ENCODE measurements at places on chromosomes 5 and 9.
A peak's percentile ranks its signal among the peaks of the same experiment; 100 is the strongest.

GRCh38 chr9:81373294-81373693, 316.1 kb downstream of the TLE1 start:
- DNase-seq = no peak

- no peak for DNase-seq
These were observed 3.6 kb downstream of the GOLPH3 start for GRCh38 chr5:32170303-32171151.

DNA sequence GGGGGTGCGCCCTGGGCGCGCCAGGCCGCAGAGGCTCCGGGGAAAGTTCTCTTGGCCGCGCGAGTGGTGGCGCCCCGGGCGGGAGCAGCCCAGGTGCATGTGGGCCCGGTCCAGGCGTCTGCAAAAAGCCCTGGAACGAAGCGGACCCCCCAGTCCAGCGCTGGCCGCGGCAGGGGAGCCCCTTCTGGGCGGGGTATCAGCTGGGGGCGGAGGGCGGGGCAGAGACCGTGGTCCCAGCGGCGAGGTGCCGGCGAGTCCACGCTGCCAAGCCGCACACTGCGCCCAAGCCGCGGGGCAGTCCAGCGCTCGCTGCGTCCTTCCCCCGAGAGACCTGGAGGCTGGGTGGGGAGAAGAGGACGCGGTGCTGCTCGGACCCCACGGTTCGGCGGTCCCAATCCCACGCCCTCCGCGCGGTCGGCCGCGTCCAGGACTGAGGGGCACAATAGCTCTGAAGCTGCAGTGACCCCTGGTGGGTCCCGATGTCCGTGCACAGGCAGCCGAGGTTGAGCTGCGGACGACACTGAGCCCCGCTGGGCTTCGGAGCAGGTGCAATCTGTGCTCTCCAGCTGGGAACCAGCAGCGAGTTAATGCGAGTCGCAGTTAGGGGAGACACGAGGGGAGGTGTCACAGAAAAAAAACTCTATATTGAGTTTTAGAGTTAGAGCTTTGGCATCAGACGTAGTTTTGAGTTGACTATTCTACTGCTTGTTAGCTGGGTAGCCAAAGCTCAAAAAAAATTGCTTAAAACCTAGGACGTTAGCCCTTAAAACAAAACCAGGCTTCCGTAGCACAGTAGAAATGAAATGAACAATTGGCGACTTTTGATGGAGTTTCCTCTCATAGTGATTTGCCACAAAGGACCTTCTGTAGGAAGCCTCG, 1.1 kb upstream of the EPB41L4A start:
- peak; percentile 9 for DNase-seq

DNA sequence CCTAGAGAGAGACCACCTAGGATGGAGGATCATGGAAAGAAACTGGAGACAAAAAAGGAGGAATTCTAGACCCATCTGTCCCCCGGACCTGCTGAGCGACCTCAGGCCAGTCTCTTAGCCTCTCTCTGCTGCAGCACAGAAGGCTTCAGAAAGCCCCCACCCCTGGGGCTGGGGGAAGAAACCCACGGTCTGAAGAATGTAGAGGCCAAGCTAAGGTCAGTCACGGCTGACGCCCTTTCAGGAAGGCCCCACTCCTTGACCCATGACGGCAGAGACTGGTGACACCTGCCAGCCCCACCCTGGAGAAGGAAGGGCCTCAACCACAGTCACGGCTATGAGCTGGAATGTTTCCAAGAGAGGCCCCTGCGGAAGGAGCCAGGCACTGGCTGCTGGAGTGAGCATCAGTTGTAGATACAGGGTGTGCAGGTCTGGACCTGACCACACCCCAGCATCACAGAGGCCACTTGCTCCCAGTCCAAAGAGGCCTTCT, 120.5 kb upstream of the BOD1 start:
- no peak for DNase-seq

DNA sequence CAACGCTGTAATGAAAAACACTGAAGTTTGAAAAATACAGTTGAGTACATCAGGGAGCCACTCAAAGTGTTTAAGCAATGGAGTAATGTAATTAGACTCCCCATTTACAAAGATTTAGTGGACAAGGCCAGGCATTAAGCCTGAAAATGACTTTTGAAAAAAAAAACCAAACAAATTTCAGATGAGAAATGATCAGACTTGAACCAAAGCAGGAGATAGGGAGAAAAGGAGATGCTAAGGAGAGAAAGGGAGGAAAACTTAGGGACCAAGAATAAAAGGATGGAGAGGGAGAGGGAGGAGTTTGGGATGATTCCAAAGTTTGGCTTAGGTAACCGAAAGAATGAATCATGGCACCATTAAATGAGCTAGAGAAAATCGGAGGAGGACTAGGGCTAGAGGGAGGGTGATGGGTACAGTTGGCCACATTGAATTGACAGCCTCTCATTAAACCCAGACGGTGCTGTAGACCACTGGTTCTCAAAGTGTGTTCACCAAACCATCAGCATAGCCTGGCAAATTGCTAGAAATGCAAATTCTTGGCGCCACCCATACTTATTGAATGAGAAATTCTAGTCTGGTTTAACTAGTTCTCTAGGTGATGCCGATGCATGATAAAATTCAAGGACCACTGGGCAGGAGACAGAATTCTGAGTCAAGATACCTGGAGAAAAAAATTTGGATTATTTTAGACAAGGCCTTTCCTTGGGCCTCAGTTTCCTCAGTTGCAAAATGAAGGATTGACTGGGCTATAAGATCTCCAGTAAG, 6.2 kb upstream of the CPEB4 start:
- DNase-seq = no peak

DNA sequence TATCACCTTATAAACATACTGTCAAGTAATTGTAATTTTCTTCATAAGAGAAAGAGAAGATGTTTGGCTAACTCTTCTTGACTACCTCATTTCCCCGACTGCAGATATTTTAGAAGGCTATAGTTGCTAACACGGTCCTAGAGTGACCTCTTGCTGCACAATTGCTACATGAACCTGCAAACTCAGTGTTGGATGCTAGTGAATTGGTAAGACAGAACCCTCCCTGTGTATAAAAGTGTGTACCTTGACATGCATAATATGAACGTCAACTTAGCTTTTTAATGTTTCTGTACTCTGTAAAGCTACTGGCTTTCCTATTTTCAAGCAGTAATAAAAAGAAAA, 46.7 kb upstream of the CER1 start:
- no peak for DNase-seq

DNA sequence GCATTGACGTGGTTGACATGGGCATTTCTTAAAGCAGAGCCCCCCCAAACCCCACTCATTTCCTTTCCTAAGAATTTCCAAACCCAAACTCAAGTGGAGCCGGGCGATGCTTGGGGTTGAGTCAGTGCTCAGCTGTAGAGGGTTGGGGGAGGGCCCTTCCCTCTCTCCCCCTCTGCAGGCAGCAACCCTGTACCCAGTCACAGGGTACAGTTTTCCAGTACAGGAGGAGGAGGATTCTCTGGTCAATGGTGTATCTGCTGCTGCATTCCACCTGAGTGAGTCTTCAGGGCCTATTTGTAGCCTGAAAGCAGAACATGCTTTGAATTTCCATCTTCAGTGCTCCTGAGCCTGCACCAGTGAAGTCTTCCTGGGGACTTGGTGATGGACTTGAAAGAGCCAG, 55.8 kb downstream of the ENTREP1 start:
- no peak for DNase-seq

- peak; percentile 85 for DNase-seq
These were observed 80.2 kb upstream of the IER5L start for GRCh38 chr9:129258124-129258822.

DNA sequence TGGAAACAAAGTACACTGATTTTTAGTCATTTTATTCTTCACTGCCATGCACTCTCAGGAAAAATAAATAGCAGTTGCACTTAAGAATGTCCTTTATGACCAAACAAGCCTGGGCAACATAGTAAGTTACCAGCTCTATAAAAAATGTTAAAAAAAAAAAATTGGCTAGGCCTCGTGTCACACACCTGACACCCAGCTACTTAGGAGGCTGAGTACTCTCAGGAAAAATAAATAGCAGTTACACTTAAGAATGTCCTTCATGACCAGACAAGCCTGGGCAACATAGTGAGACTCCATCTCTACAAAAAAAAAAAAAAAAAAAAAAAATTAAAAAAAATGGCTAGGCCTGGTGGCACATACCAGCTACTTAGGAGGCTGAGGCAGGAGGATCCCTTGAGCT, 304.6 kb downstream of the SLCO4C1 start:
- no peak for DNase-seq

DNA sequence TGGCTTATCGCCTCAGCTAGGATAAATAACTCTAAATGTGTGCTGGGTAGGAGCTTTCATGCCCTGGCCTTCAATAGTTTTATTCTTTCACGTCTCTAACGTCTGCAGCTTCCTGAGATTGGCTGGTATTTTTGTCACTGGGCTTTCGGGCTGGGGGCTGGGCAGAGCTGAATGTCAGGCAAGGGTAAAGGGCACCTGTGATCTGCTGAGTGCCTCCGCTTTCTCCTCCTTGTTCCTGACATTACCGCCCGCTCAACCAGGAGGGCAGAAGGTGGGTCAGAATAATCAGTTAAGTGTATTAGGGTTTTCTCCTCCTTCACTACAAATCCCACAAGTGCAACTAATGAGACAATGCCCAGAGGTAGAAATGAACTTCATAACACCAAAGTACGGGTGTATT, 216.6 kb downstream of the TSSK1B start:
- no peak for DNase-seq

DNA sequence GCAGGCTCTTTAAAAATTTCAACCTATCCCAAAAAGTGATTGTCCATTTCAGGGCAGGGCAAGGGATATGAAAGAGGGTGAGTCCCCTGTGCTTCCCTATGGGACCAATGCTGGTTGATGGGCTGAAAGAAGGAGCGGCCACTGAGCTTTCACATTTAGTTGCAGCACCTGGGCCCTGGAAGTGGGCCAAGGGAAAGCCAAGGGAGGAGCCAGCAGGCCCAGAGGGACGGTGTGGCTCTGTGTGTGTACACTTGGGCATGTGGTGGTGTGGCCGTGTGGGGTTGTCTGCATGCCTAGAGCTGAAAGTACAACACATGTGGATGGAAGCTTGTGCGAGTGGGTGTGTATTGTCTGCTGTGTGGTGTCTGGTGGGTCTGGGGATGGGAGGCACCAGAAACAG, 14.0 kb upstream of the PSMD5 start:
- DNase-seq = no peak

GRCh38 chr5:61423487-61424145, 91.6 kb downstream of the ZSWIM6 start:
- DNase-seq = no peak

- DNase-seq = no peak
These were observed 52.1 kb downstream of the STRBP start for GRCh38 chr9:123216251-123216797.

GRCh38 chr9:111603041-111603440, 3.6 kb upstream of the PTGR1 start:
- no peak for DNase-seq

DNA sequence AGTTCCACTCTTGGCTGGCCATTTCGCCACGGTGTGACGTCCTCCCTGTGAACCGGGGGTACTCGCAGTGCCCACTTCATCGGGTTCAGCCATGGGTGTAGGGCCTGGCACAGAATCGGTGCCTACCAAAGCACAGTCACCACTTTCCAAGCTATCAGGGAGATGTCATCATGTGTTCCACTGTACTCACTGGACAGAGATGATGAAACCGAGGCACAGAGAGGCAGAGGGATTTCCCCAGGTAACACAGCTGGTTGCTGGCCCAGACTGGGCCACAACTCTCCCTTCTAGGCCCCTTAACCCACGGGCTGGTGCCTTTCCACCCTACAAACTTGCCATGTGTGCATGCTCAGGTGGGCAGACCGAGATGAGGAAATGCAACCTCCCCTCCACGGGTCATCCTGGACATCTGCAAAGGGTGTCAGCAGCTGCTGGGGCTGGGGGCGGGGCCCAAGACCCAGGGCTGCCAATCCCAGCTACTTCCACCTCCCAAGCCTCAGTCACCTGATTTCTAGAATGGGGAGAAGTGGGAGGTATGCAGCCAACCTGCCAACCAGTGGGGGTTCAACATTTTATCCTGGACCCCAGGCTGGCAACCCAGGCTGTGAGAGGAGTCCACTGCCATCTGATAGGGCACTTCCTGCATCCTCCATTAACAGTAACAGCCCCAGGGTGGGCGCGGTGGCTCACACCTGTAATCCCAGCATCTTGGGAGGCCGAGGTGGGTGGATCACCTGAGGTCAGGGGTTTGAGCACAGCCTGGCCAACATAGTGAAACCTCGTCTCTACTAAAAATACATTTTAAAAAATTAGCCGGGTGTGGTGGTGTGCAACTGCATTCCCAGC, 893 bp upstream of the SH2D3C start:
- peak; percentile 35 for DNase-seq

DNA sequence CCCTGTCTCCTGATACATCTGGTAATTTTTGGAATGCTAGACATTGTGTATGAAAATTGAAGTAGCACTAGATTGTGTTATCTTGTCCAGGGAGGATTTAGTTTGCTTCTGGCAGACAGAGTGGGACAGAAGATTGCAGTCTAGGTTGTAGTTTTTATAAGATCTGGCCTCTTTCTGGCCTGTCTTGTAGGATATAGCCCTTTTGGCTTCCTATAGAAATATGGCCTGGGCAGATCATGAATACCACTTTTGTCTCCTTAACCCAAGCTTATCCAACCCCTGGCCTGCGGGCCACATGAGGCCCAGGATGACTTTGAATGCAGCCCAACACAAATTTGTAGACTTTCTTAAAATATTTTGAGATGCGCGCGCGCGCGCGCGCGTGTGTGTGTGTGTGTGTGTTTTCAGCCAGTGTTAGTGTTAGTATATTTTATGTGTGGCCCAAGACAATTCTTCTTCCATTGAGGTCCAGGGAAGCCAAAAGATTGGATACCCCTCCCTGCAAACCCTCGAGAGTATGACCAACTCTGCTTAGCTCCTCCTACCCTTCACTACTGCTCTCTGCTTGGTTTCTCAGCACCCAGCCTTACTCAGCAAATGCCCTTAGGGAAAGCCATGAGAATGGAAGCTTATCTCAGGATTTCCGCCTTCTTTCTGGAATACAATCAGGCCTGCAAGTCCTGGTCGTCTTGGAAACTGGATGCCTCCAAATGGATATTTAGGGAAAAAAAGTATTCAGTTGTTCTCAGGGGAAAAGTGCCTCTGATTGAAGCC, 26.5 kb downstream of the ANKRD33B start:
- DNase-seq = no peak

DNA sequence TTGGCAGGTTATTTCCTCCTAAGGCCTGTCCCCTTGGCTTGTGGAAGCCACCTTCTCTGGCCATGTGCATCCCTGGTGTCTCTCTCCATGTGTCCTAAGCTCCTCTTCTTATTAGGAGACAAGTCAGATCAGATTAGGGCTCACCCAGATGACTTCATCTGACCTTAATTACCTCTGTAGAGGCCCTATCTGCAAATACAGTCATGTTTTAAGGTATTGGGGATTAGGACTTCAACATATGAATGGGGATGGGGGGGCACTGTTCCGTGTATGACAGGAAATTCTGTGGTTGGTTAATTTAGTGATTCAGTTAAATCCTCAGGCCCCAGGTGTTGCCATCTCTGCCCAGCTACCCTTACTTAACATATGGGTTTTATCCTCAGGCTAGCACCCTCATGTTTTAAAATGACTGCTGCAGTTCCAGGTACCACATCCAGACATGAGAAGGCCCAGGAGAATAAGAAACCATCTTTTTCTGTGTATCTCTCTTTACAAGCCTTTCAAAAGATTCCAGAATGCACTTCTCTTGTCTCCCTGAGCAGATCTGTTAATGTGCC, 51.9 kb upstream of the RAI14 start:
- no peak for DNase-seq

- DNase-seq = no peak
These were observed 297.1 kb downstream of the KCTD16 start for GRCh38 chr5:144467792-144468191.
